ACHN (cell line): ENCODE measurements at places on chromosomes 3 and 15.

DNA sequence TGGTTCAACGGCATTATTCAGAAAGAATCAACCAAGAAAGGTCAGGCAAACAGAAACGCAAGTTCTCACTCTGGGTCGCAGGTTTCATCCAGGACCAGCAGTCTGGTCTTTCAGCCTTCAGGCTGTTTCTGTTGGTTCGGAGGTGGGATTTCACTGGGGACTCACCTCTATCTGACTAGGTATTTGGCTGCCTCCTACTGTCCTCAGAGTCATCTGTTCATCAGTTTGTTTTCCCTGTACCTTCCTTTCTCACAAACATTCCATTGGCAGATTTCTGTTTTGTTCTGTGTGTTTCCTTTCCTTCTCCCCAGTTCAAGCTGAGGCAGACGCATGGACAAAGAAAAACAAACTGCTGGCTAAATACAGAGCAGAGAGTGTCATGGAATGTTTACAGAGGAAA is 1046.6 kb upstream of the CFAP20DC start:
- no peak for DNase-seq

- no peak for DNase-seq
Observed at GRCh38 chr3:17137321-17137826, 252.6 kb downstream of the PLCL2 start.

DNA sequence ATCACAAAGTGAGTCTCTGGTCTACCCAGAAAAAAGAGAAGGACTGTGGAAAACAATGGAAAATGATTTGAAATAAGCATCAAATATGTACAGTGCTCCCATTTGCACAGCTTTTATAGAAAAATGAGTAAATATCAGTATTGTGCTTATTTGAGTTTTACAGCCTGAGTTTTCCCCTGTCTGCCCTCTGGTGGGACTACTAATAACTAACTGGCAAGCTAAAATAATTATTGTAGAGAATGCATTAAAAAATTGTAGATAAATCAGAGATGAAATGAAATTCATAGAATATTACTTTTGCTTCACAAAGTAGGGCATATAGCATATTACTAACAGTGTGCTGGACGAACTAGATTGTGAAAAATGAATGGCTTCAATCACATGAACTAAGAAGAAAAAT is 287.1 kb downstream of the NAALADL2 start:
- DNase-seq: peak; percentile 3

DNA sequence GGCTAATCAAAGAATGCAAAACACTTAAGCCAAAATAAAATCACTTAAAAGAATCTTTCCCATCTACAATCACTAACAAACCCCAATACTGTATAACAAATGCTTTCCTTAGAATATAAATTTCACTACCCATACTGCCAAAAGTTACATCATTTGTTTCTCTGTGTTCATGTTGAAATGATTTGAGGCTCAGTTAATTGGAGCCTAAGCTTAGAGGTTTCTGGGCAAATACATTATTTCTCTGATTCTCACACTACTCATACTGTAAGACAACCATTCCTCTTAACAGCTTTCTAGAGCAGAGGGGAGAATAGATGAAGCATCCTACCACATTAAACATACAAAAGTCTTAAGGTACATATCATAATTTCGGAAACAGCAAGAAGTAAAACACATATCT is 2.1 kb downstream of the RIOX2 start:
- DNase-seq: no peak

GRCh38 chr3:120348065-120348990 is 826 bp downstream of the LRRC58 start:
- DNase-seq: no peak

GRCh38 chr3:195763076-195763830 is 42.5 kb downstream of the MUC20 start:
- DNase-seq: no peak

GRCh38 chr3:39569095-39569494 is 101.6 kb downstream of the MOBP start:
- no peak for DNase-seq

GRCh38 chr3:45549961-45550360 is 44.6 kb upstream of the LIMD1 start:
- no peak for DNase-seq

GRCh38 chr15:75030023-75030413 is 6.6 kb downstream of the PPCDC start:
- no peak for DNase-seq

DNA sequence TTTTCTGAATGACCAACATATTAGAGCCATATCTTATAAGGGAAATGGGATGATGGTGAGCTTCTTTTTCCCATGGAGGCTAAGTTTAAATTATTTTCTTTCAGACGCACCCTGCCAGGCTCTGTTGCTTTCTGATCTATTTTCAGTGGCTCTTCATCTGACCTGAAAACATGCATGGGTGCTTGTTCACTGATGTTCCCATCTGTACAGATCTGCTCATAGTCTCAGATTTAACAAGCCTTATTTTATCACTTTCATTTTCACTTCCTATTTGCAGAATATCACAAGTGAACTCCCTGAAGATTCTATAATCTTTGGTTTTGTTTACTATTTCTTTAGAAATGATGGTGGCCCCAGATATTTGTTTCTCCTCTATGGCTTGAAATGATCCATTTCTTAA is 31.1 kb upstream of the SUCLG2 start:
- no peak for DNase-seq

DNA sequence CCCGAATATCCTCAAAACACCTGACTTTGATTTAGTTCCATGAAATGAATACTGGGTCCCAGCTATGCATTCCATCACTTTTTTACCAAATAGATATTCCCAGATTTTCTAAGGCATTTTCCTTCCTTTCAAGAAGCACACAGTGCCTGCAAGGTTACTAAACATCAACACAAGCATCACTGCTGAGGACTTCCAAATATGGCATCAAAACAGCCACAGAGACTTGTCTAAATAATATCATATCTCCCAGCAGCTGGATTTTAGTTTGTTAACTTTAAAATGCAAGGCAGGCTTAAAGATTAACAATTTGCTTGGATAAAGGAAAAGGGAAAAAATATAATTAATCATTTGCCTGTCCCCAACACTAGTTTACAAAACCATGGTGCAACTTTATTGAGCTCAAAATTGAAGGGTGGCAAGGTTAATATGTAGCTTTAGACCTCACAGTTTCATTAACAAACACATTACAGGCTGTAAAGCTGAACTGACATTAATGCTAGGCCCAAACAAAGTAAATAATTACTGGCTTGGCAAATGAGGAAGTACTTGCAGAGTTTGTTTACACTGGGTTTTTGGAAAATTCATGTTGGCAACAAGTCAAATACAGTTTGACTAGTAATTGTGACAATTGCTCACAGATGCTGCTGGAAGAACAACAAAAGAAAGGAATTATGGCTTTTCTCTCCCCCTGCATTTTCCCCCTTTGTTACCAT is 401.7 kb upstream of the CDIN1 start:
- no peak for DNase-seq

GRCh38 chr3:54481606-54482365 is 359.4 kb downstream of the CACNA2D3 start:
- DNase-seq: no peak

DNA sequence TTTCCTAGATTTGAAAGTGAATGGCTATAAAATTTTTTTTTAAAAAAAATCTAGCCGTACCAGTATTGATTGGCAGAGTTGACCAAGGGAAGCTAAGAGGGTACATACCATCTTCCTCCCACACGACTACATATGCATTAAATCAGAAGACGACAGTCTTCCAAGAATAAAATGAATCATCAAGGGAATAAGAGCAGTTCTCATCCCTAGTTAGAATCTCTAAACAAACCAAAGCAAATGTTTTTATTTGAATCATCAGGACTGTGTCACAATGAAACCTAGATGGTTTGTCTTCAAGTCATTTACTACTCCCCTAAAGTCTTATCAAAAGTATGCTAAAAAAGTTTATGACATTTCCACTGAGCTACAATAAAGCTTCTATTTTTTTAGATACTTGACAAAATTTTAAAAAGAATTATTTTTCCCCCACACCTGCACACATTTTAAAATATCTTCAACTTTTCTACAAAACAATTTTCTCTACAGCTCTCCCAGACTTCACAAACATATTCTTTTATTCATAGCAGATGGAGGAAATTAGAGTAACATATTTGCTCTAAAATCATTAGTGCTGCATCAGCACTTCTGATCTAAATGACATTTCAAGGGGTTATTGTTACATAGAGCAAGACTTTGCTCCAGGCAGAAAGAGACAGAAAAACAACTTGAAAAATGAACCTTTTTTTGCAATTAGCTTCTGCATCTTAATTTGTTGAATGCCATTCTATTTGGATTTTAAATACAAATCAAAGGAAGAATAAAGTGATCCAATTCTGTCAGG is 547.1 kb downstream of the FHIT start:
- DNase-seq: no peak

- no peak for DNase-seq
Observed at GRCh38 chr3:99803297-99803696, 14.4 kb upstream of the CMSS1 start.

DNA sequence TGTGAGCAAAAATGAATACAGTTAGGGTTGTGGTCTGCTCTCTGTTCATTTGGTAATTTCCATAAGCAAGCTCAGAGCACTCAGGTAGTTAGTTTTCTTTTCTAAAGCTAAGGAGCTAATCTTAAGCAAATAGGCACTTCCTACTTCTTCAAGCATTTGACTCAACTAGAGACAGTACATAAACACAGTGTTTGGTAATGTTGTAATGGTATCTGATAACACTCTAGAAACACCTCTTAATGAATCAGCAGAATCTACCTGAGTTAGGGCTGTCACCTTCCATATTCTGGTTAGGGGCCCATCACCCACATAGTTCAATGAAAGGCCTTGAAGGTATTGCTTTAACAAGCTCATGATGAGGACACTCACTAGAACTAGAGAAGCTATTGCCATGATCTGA is 83.1 kb downstream of the PLCH1 start:
- no peak for DNase-seq

DNA sequence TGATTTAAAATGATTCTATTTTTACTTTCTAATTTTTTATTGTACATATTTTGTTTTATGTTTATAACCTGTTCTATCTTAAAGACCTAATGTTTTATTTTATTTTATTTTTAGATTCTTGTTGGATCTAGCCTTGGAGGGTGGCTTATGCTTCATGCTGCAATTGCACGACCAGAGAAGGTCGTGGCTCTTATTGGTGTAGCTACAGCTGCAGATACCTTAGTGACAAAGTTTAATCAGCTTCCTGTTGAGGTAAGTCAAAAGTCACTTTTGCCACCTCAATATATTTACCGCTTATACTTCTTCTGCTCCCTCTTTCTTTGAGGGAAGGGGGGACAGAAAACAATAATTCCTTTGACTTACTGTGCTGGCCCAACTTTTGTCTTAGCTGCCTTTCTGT is 8.0 kb downstream of the ABHD10 start:
- no peak for DNase-seq

GRCh38 chr15:69908590-69909420 is 188.9 kb downstream of the TLE3 start:
- DNase-seq: no peak

- DNase-seq: peak; percentile 89
Observed at GRCh38 chr3:186617036-186617946, 4.4 kb downstream of the AHSG start.

DNA sequence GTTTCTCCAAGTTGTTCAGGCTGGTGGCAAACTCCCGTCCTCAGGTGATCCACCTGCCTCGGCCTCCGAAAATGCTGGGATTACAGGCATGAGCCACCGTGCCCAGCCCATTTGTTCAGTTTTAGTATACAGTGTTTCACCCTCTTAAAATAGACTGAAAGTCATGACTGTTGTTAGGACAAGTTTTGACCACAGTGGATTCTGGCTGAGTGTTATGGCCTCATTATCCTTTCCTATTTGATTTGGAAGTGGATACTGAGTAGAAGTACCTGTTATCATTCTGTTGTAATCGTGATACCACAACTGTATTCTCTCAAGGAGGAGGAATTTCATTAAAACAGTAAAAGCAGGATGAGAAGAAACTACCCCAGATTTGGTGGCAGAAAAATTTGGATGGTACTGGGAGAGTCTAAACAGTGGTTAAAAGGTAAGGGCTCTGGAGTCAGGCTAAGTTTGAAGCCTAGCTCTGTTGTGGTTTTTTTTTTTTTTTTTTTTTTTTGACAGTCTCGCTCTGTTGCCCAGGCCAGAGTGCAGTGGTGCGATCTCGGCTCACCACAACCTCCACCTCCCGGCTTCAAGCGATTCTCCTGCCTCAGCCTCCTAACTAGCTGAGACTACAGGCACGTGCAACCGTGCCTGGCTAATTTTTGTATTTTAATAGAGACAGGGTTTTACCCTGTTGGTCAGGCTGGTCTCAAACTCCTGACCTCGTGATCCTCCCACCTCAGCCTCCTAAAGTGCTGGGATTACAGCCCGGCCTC is 2.6 kb downstream of the MAP2K1 start:
- DNase-seq: no peak
